ENCODE measurements at places on chromosomes 4 and X. TPM values are rescaled to one million over a fixed set of nuclear protein-coding genes. Genes with fewer than 3 reads are reported as not detected.

- H3K4me1 ChIP-seq: no peaks in the 10 kb centered on the region
- H3K36me3 ChIP-seq: no peaks in the 10 kb centered on the region
- no peak overlapping the region for H3K4me3 ChIP-seq
- H3K27ac ChIP-seq: no peak overlapping the region
Observed at GRCh38 chrX:51420610-51421009, 75.8 kb downstream of the NUDT11 start.

DCX gene
- total RNA-seq: not detected

DCHS2 gene
- total RNA-seq: not detected

GRCh38 chrX:20402956-20403355 is 136.2 kb upstream of the RPS6KA3 start:
- H3K27me3 ChIP-seq: peaks cover 2% of the 10 kb centered on the region
- no peak for DNase-seq
- no peaks in the 10 kb centered on the region for H3K36me3 ChIP-seq
- no peak overlapping the region for H3K4me3 ChIP-seq

DNA sequence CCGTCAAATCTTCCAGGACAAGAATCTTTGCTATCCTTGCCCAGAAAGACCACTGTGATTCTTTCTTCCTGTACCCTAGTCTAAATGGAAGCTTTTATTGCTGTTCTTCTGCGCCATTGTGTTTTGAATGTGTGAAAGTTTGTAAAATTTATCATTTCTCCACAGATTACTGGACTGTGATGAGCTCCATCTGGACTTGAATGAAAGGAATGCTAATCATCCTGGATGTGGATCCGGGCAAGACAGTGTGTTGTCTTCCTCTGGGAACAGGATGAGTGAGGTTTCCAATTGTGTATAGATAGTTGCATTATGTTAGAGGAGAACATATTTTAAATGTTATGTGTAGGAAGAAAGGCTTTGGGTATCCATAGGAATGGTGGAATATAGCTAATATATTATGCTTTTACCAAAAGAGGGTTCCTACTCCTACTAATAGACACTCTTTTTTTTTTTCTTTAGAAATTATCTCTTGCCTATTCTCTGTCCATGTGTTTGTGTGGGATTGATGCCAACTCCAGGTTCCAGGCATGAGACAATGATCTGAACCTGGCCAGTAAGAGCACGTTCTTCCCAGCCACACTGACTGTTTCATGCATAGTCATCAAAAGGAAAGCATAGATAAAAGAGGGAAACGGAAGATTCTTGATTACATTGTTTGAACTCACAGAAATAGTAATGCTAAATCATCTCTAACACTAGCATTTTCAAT is 803.6 kb upstream of the ADGRL3 start:
- no peak overlapping the region for H3K27ac ChIP-seq
- no peak for DNase-seq
- no peaks in the 10 kb centered on the region for H3K36me3 ChIP-seq
- H3K27me3 ChIP-seq: no peaks in the 10 kb centered on the region
- H3K4me1 ChIP-seq: no peaks in the 10 kb centered on the region
- H3K4me3 ChIP-seq: no peak overlapping the region

DNA sequence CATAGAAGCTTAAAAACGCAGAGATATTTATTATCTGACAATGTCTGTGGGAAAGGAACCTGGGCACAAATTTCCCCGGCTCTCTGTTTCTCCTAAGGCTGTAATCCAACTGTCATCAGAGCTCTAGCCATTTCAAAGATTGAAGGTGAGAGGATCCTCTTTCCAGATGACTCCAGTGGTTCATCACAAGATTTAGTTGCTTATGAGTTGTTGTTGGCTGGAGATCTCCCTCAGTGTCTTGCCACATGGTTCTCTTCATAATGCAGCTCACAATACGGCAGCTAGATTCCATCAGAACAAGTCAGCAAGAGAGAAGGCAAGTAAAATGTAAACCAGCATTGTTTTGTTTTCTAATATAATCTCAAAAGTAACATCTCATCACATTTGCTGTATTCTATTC is 369.4 kb downstream of the GASK1B start:
- no peaks in the 10 kb centered on the region for H3K36me3 ChIP-seq
- no peaks in the 10 kb centered on the region for H3K27me3 ChIP-seq
- H3K27ac ChIP-seq: no peak overlapping the region
- no peaks in the 10 kb centered on the region for H3K4me1 ChIP-seq
- no peak overlapping the region for H3K4me3 ChIP-seq

DNA sequence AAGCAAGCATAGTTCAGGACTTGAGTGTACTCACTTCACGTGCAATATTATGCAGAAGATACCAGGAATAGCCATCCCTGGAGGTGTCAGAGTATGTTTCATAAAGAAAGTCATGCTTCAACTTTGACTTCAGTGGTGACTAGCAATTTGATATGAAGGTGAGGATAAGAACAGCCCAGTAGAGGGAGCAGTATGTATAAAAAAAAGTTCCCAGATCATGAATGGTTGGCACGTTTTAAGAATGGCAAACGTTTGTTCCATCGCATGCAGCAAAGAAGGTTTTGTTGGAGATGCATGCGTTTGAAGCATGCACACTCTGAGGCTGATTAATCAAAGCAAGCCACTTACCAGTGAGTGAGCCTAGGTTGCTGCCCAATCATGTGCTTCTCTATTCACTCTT is 33.5 kb upstream of the SLITRK4 start:
- no peak for DNase-seq
- no peaks in the 10 kb centered on the region for H3K4me1 ChIP-seq
- no peaks in the 10 kb centered on the region for H3K27me3 ChIP-seq
- H3K4me3 ChIP-seq: no peak overlapping the region
- H3K36me3 ChIP-seq: no peaks in the 10 kb centered on the region

EXOC1L gene
- total RNA-seq: not detected

DNA sequence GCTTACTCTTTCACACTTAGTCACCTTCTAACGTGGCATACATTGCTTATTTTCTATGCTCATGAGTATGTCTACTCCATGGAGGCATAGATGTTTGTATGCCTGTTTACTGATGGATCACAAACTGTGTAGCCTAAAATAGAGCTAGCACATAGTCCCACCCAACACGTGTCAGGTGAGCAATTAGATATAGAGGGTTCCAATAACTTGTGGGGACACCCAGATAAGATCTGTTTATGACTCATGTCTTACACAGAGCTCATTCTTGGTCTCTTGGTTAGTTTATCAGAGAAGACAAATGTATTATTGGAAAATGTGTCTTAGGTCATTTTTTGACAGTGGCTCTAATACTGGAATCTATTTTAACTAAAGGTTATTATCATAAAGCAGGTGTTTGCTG is 6.8 kb downstream of the ZFP42 start:
- DNase-seq: peak; percentile 5
- no peaks in the 10 kb centered on the region for H3K27me3 ChIP-seq
- no peaks in the 10 kb centered on the region for H3K36me3 ChIP-seq
- peaks cover 10% of the 10 kb centered on the region for H3K4me1 ChIP-seq

DNA sequence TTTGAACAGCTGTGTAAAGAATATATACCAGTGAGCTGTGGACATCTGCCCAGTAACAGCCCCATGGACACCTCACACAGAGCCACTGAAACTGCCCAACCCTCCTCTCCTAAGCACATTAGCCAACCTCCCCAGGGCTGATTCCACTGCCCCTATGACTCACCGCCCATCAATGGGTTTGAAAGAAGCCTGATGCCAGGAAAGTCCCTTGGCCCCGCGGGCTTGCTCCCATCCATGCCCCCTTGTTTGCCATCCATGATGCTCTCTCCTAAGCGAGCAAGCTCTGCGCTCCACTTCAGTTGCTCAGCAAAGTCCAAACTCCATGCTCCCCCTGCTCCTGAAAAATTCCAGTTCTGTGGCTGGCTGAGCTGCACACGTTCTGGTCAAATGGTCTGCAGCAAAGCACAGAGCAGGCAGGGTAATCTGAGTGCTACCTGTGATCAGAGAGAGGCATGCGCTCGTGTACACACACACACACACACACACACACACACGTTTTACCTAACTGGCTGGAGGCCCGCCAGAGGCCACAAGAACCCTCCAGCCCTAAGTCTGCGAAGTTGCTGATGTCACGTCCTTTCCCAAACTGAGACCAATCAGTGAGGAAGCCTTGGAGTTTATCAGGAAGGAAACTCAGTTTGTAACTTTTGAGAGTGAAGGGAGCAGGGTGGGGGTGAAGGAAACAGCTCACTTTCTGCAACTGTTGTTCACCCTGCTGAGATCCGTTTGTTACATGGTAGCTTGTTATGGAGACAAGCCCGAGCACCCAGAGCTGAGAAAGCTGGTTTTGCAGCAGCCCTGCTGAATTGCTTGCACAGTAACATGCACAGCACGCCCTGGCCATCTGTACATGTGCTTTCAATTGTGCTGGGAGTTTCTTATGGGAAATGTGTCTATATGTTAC is at the start of gene ASB9:
Gene ASB9 (minus strand): TSS at position 466 of the 904 bp plus-strand sequence. CDS start 209 bp downstream, at position 257.
- H3K36me3 ChIP-seq: no peaks in the 10 kb centered on the region
- peak within 1 kb of the TSS; percentile 70 for H3K27ac ChIP-seq
- DNase-seq: peak; percentile 50
- peaks cover 3% of the 10 kb centered on the region for H3K27me3 ChIP-seq

DNA sequence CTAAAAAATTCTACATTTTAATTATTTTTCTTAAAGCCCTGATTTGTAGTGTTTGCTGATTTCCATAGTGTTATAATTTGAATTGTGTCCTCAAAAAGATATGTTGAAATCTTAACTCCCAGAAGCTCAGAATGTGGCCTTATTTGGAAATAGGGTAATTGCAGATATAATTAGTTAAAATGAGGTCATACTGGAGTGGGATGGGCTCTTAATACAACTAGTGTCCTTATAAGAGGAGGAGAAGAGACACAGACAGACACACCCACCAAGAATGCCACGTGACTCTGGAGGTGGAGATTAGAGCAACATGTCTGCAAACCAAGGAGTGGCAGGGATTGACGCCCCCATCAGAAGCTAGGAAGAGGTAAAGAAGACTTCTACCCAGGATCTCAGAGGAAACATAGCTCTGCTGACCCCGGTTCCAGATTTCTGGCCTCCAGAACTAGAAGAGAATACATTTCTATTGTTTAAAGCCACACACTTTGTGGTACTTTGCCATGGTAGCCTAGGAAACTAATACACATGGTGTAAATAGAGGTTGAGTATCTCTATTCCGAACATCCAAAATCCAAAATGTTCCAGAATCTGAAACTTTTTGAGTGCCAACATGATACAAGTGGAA is 70.5 kb upstream of the IRF2 start:
- DNase-seq: no peak
- no peaks in the 10 kb centered on the region for H3K36me3 ChIP-seq
- H3K4me3 ChIP-seq: no peak overlapping the region
- H3K27me3 ChIP-seq: no peaks in the 10 kb centered on the region
- H3K4me1 ChIP-seq: peaks cover 5% of the 10 kb centered on the region

DNA sequence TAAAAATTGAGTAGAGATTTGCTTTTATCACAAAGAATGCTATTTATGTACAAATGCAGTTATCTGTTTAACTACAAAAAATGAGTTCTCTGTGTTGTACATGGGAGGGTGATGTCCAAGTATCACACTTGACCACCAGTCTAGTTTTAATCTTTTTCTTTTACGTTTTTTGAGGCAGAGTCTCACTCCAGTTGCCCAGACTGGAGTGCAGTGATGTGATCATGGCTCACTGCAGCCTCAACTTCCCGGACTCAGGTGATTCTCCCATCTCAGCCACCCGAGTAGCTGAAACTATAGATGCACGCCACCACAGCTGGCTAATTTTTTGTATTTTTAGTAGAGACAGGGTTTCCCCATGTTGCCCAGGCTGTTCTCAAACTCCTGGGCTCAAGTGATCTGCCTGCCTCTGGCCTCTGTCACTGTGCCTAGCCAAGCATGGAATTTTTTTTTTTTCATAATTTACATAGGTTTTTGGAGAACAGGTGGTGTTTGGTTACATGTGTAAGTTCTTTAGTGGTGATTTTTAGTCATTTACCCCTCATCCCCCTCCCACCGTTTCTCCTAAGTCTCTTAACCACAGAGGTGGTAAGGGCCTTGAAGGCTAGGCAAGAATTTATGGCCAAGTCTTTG is 47.9 kb upstream of the RPA4 start:
- no peak overlapping the region for H3K27ac ChIP-seq
- peaks cover 13% of the 10 kb centered on the region for H3K4me1 ChIP-seq
- no peaks in the 10 kb centered on the region for H3K27me3 ChIP-seq
- no peaks in the 10 kb centered on the region for H3K36me3 ChIP-seq
- no peak overlapping the region for H3K4me3 ChIP-seq
